ENCODE measurements at places on chromosomes 6 and 20.

DNA sequence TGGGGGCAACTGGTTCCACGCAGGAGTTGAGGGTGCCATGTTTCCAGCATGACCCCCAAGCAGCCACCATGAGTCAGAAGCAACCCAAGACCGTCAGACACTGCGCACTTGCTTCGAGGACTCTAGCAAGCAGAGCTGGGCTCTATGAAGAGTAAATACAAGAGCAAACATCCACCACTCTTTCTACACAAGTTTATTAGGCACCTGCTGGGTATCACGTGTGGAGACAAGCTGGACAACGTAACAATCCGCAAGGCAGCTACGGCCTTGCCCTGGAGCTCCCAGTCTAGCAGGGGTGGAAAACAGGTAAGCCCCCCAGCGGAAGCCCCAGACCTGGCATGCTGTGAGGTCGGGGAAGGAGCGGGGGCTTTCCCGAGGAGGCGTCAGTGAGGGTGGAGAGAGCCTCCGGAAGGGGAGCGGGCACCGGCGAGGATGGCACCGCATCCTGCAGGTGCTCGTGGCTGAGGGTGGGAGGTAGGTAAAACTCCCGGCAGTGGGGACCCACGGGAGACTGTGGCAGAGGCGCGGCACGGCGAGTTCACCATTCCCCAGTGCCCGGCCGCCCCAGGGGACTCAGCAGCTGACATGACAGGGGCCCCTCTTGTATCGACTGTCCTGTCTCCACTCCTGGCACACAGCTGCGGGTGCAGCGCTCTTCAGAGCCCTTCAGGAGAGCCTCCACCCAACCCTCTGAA lies 33.6 kb downstream of the GNAS-AS1 start:
- H3K27ac ChIP-seq = no peak overlapping the region
- H3K36me3 ChIP-seq = no peaks in the 10 kb centered on the region

DNA sequence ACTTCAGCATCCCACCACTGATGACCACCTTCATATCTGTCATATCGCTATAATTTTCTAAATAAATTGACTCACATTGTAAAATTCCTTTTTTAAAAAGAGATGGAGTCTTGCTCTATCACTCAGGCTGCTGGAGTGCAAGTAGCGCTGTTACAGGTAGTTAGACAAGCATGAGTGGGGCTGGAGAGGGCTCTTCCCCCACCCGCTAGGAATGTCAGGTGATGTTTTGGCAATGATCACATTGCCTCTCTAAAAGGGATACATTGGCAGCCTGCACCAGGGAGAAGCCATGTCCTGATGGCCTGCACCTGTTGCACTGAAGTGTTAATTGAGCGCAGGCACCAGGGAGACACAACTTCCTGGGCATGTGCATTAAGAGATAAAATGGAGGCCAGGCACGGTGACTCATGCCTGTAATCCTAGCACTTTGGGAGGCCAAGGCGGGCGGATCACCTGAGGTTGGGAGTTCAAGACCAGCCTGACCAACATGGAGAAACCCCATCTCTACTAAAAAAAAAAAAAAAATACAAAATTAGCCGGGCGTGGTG lies 16.9 kb upstream of the SLC22A16 start:
- H3K4me3 ChIP-seq = no peak overlapping the region
- no peak for DNase-seq
- no peaks in the 10 kb centered on the region for H3K4me1 ChIP-seq

DNA sequence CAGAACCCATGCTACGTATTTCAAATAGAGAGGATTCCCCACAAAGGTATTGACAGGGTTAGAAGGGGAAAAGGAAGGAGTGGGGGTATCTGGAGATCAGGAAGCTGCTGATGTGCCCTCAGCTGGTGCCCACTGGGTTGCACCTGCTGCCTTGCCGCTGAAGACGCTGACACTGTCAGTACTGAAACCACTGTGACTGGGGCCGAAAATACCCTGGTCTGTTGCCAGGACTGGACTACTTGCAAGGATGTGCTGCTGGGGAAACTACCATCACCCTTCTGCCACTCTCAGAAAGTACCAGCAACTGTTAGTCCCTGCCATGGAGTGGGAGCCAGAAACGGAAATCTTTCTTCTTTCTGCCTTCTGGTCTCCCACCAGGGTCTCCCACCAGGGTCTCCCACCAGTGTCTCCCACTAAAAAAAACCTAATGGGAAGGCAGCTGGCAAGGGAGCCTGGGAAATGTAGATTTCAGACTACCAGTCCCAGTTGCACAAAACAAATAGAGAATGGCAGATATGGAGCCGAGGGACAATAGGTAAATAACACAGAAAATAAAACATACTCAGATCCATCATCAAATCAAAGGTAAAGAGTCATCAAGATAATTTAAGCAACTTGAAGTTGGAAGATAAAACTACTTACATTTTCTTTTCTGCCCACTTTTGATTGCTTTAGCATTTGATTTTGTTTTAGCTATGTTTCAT lies 204.8 kb downstream of the TPBG start:
- DNase-seq = peak; percentile 93
- no peaks in the 10 kb centered on the region for H3K27me3 ChIP-seq
- H3K4me1 ChIP-seq = peaks cover 28% of the 10 kb centered on the region
- H3K36me3 ChIP-seq = no peaks in the 10 kb centered on the region

DNA sequence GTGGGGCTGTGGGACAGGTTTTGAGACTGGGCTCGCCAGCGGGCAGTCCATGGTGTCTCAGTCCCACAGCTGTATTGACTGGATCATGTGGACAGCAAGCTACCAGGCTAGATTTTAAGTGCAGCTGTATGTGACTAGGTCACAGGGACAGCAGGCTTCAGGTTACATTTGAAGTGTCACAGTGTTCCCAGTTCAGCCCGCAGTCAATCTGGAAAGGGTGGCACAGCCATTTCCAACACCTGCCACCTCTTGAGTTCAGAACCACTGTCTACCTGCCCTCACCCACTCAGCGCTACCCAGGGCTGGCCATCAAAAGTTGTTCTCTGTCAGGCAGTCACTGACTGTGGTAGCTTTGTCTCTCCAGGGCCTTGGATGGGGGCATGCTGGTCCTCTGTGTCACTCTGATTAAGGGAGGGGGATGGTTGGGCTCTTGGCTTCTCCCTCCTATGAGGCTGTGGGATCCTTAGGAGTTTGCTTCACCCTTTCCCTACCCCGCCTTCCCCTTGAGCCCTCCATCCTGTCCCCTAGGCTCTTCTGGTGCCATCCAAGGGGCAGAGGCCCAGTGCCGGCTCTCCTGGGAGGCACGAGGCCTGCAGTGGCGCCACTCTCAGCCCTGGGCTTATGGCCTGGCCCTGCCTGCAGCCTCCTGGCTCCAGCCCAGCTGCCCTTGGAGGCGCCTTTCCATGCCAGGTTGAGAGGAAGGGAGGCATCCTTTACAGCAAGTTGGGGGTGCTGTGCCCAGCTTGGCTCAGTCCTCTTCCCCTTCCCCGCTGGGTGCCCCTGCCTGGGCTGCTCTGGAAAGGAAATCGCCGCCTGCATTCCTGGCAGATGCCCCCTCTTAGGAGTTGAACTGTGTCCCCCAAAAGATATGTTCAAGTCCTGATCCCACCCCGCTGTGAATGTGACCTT lies 44.9 kb downstream of the PNLDC1 start:
- no peak overlapping the region for H3K4me3 ChIP-seq
- DNase-seq = no peak
- H3K36me3 ChIP-seq = no peaks in the 10 kb centered on the region

- H3K36me3 ChIP-seq = no peaks in the 10 kb centered on the region
- peaks cover 29% of the 10 kb centered on the region for H3K4me1 ChIP-seq
- no peak overlapping the region for H3K27ac ChIP-seq
- H3K27me3 ChIP-seq = peaks cover 40% of the 10 kb centered on the region
- no peak overlapping the region for H3K4me3 ChIP-seq
These were observed 11.4 kb upstream of the COL9A1 start for GRCh38 chr6:70314296-70314695.

DNA sequence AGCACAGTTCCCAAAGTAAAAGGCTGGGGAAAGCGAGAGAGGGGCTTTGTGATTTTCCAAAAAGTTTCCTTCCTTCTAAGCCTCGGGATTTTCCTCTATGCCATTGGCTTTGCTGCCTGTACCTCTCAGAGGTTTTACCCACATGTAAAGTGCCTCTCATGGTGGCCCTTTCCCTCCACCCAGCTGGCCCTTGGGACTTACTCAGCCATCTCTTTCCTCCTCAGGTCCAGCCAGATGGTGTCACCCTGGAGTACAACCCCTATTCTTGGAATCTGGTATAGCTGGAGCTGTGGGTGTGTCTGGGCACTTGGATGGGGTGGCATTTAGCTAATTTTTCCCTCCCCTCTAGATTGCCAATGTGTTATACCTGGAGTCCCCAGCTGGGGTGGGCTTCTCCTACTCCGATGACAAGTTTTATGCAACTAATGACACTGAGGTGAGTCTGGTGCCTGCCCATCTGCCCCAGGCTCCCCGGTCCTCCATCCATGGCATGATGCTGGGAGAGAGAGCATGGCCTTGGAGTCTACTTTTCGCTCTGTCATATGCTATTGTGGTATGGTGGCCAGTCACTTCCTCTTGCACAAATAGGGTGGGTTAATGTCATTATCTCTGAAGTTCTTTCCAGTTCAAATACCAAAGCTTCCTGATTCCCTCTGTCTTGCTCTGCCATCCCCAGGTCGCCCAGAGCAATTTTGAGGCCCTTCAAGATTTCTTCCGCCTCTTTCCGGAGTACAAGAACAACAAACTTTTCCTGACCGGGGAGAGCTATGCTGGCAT lies 1.1 kb downstream of the CTSA start:
- DNase-seq = no peak
- H3K27ac ChIP-seq = peak overlapping the region; percentile 71
- no peaks in the 10 kb centered on the region for H3K27me3 ChIP-seq

GRCh38 chr6:144413418-144413817 lies 128.3 kb downstream of the UTRN start:
- no peak for DNase-seq
- no peak overlapping the region for H3K27ac ChIP-seq
- no peak overlapping the region for H3K4me3 ChIP-seq
- H3K36me3 ChIP-seq = no peaks in the 10 kb centered on the region
- no peaks in the 10 kb centered on the region for H3K4me1 ChIP-seq
- no peaks in the 10 kb centered on the region for H3K27me3 ChIP-seq

- no peaks in the 10 kb centered on the region for H3K27me3 ChIP-seq
- no peak overlapping the region for H3K4me3 ChIP-seq
- H3K4me1 ChIP-seq = no peaks in the 10 kb centered on the region
- no peak overlapping the region for H3K27ac ChIP-seq
These were observed 310.4 kb upstream of the MOCS1 start for GRCh38 chr6:40244699-40245098.

- no peaks in the 10 kb centered on the region for H3K36me3 ChIP-seq
- no peak overlapping the region for H3K27ac ChIP-seq
- no peaks in the 10 kb centered on the region for H3K4me1 ChIP-seq
- no peaks in the 10 kb centered on the region for H3K27me3 ChIP-seq
These were observed 30.1 kb upstream of the SLC16A10 start for GRCh38 chr6:111057074-111057752.

DNA sequence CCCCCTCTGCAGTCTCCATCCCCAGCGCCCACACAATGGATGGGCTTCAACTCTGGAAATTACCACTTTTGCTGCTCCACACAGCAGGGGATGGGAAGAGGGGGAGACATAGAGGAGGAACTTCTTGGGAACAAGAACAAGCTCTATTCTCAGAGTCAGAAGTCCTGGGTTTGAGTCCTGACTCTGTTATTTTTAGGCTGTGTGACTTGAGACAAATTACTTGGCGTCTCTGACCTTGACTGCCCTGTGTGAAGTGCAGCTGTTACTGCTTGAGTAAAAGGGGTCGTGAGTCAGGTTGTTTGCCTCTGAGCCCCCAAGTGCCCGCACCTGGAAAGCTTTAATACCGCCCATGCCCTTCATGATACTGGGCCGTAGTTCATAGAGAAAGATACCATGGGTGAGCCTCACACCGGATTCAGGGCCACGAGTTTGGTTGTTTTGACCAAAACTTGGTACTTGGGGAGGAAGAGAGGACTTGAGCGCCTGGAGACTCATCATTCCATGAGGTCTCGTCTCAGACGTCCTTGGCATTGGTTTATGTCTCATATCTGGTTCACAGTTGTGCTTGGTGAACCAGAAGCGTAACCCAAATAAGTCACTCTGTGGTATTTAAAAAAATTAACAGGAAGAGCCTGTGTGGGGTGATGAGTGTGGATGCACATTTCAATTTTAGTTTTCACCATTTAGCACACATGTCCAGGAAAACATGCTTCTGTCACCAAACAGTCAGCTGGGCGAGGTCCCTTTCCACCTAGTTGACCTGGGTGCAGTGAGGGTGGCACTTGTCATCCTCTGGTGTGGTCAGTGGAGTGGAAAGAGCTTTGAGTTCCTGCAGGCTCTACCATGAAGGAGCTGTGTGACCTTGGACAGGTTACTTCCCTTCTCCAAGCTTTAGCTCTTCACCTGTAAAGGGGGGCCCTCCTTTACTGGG lies 75.6 kb downstream of the CDC5L start:
- H3K27me3 ChIP-seq = no peaks in the 10 kb centered on the region
- H3K4me1 ChIP-seq = no peaks in the 10 kb centered on the region
- H3K36me3 ChIP-seq = no peaks in the 10 kb centered on the region

- peak overlapping the region; percentile 96 for H3K4me3 ChIP-seq
- peak overlapping the region; percentile 35 for H3K27ac ChIP-seq
- no peaks in the 10 kb centered on the region for H3K27me3 ChIP-seq
- DNase-seq = peak; percentile 18
- peaks cover 11% of the 10 kb centered on the region for H3K4me1 ChIP-seq
- H3K36me3 ChIP-seq = no peaks in the 10 kb centered on the region
These were observed 416 bp upstream of the POLR1H start for GRCh38 chr6:30060606-30061091.

DNA sequence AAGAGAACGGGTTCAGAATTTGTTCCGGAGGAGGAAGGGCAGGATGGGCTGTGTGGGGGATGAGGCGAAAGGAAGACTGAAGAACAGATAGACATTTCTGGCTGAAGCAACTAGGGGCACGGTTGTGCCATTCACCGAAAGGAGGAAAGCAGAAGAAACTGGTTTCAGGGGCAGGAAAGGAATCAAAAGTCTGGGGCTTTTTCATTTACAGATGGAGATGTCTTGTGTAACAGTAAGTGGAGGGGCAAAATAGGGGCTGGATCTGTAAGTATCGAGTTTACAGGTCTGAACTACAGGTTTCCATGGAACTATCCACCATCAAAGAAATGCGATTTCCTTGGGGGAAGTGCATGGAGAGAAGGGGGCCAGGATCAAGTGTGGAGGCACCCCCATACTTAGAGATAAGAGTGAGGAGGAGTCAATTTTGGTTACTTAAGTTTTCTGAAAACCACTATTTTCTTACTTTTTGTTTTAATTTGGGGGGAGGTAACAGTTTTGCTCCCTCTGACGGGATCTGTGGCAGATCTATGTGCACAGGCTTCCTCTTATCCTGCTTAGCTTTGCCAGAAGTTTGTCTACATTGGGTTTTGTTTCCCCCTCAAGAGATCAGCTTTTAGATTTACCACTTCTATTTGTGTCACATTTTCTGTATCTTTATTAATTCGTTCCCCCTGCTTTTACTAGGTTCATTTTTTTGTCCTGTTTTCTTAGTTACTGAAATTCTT lies 120.1 kb downstream of the SLC23A2 start:
- H3K4me3 ChIP-seq = no peak overlapping the region
- no peak for DNase-seq
- H3K4me1 ChIP-seq = no peaks in the 10 kb centered on the region
- no peaks in the 10 kb centered on the region for H3K36me3 ChIP-seq
- no peaks in the 10 kb centered on the region for H3K27me3 ChIP-seq

Data from MM.1S (cell line).